Activated naive CD8-positive, alpha-beta T cell treated with anti-CD3 and anti-CD28 coated beads, Interleukin-2, amount 10 ng/mL, durations not matched to agents 7 days and 5 days (primary cell): ENCODE measurements at places on chromosomes 1 and 21. TPM values are rescaled to one million over a fixed set of nuclear protein-coding genes. Genes with fewer than 3 reads are reported as not detected.

The MTARC2 gene
- total RNA-seq = not detected

The TP73 gene
- total RNA-seq = 1.1 TPM

The KCNE1 gene
- 0.33 TPM for total RNA-seq

GRCh38 chr1:47697616-47698335 is 259.9 kb downstream of the FOXD2 start:
- H3K27ac ChIP-seq = no peak overlapping the region
- no peaks in the 10 kb centered on the region for H3K36me3 ChIP-seq
- no peak overlapping the region for H3K4me3 ChIP-seq
- no peaks in the 10 kb centered on the region for H3K27me3 ChIP-seq

GRCh38 chr1:200174525-200175295 is 147.2 kb downstream of the NR5A2 start:
- no peak overlapping the region for H3K27ac ChIP-seq
- H3K36me3 ChIP-seq = no peaks in the 10 kb centered on the region
- H3K27me3 ChIP-seq = peaks cover 7% of the 10 kb centered on the region
- peaks cover 3% of the 10 kb centered on the region for H3K4me1 ChIP-seq

- no peaks in the 10 kb centered on the region for H3K4me1 ChIP-seq
- H3K27me3 ChIP-seq = peaks cover 4% of the 10 kb centered on the region
- no peak for DNase-seq
- H3K4me3 ChIP-seq = no peak overlapping the region
- no peak overlapping the region for H3K27ac ChIP-seq
Measured at GRCh38 chr1:84020151-84020550, 21.2 kb upstream of the TTLL7 start.

GRCh38 chr1:86951430-86951829 is 37.0 kb downstream of the HS2ST1 start:
- H3K36me3 ChIP-seq = no peaks in the 10 kb centered on the region
- peaks cover 1% of the 10 kb centered on the region for H3K4me1 ChIP-seq
- no peaks in the 10 kb centered on the region for H3K27me3 ChIP-seq
- DNase-seq = no peak

GRCh38 chr1:66336641-66336990 is 197.3 kb upstream of the SGIP1 start:
- DNase-seq = no peak
- H3K4me1 ChIP-seq = peaks cover 54% of the 10 kb centered on the region
- H3K27me3 ChIP-seq = no peaks in the 10 kb centered on the region
- peak overlapping the region; percentile 99 for H3K4me3 ChIP-seq

DNA sequence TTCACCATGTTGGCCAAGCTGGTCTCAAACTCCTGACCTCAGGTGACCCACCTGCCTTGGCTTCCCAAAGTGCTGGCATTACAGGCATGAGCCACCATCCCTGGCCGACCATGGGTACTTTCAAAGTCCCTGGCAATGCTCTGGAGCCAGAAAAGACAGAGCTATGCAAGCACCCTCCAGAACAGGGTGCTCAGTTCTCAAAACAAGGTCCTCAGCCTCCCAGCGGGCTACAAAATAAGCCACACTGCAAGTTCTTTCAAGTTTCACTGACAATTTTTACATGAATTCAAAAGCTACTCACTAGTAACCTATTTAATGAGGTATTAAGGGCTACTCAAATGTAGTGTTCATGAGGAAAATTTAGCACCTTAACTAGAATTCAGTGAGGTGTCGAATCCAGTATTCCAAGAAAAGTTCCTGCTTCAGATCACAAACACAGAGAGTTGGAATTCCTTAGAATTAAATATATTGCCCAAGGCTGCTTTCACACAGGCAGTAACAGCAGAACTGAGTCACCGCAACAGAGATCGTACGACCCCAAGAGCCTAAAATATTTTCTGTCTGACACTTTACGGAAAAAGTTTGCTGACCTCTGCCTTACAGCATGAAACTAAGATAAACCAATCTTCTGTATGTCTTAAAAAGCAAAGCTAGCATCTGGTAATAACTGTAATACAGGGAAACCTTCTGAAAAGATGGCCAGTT is 60.7 kb downstream of the HSF2BP start:
- no peak for DNase-seq
- H3K4me1 ChIP-seq = peaks cover 16% of the 10 kb centered on the region
- no peaks in the 10 kb centered on the region for H3K36me3 ChIP-seq
- H3K27me3 ChIP-seq = peaks cover 21% of the 10 kb centered on the region
- no peak overlapping the region for H3K4me3 ChIP-seq
- no peak overlapping the region for H3K27ac ChIP-seq

- peaks cover 5% of the 10 kb centered on the region for H3K27me3 ChIP-seq
- H3K4me1 ChIP-seq = peaks cover 23% of the 10 kb centered on the region
Measured at GRCh38 chr1:67676946-67677345, 8.1 kb upstream of the GADD45A start.

GRCh38 chr1:203644661-203645510 is 18.3 kb downstream of the ATP2B4 start:
- no peak for DNase-seq
- H3K27me3 ChIP-seq = peaks cover 2% of the 10 kb centered on the region
- peaks cover 33% of the 10 kb centered on the region for H3K4me1 ChIP-seq
- H3K27ac ChIP-seq = no peak overlapping the region
- H3K36me3 ChIP-seq = peaks cover 45% of the 10 kb centered on the region

DNA sequence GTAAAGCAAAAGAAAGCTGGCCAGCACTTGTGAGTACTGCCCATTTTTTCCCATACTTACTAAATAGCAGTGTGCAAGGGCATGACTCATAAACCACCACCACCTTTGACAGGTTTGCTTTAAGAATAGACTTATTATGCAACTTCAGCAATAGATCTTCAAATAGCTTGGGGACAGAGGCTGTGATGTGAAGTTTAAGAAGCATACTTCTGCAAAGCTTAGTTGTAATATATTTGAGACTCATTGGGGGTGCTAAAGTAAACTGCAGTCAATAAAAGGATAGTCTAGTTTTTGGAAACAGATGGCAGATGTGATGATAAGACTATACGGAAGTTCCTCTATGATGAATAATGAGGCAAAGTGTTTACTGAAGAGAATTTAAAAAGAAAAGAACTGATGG is 210.0 kb downstream of the PLA2G4A start:
- H3K27me3 ChIP-seq = no peaks in the 10 kb centered on the region
- H3K36me3 ChIP-seq = no peaks in the 10 kb centered on the region
- H3K4me1 ChIP-seq = no peaks in the 10 kb centered on the region
- no peak overlapping the region for H3K27ac ChIP-seq
- no peak for DNase-seq
